Activated T-helper 2 cell treated with anti-CD3 and anti-CD28 coated beads, Interferon-gamma antibody, Interleukin-2, Interleukin-4, amounts not matched to agents 10 μg/mL and 5 μg/mL and 100 μg/mL, durations not matched to agents 14 hours and 24 hours and 36 hours (primary cell): ENCODE measurements at places on chromosomes 11 and 22. TPM values are rescaled to one million over a fixed set of nuclear protein-coding genes. Genes with fewer than 3 reads are reported as not detected.

The FERMT3 gene
- 197 and 202 TPM in 2 replicates for total RNA-seq

The SLCO2B1 gene
- not detected in 2 replicates for total RNA-seq

The SLC3A2 gene
- 245 and 286 TPM in 2 replicates for total RNA-seq

DNA sequence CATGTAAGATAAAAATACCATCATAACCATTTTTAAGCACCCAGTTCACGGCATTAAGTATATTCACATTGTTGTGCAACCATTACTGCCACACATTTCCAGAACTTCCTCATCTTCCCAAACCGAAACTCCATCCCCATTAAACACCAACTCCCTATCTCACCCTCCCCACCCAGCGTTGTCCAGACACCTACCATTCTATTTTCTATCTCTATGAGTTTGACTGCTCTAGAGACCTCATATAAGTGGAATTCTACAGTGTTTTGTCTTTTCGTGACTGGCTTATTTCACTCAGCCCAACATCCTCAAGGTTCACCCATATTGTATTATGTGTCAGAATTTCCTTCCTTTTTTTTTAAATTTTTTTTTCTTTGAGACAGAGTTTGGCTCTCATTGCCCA lies 45.2 kb downstream of the PPFIA1 start:
- H3K36me3 ChIP-seq = peaks cover 7% of the 10 kb centered on the region
- peaks cover 3% of the 10 kb centered on the region for H3K4me1 ChIP-seq
- H3K27ac ChIP-seq = no peak overlapping the region
- no peaks in the 10 kb centered on the region for H3K27me3 ChIP-seq

DNA sequence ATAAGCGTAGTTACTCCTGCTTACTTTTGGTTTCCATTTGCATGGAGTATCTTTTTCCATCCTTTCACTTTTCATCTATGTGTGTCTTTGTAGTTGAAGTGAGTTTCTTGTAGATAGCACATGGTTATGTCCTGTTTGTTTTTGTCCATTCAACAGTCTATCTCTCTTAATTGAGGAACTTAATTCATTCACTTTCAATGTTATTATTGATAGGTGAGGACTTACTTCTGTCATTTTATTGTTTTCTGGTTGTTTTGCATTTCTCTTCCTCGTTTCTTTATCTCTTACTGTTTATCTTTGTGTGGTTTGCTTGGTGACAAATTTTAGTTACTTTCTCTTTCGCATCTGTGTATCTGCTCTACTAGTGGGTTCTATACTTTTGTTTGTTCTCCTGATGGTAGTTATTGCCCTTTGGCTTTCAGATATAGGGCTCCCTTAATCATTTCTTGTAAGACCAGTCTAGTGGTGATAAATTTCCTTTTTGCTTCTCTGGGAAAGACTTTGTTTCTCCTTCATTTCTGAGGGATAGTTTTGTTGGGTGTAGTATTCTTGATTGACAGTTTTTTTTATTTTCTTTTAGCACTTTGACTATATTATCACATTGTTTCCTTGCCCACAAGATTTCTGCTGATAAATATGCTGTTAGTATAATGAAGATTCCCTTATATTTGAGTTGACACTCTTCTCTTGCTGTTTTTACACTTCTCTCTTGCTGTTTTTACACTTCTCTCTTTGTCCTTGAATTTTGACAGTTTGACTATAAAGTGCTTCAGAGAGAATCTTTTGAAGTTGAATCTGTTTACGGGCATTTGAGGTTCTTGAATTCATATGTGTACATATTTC lies 9.0 kb upstream of the RAG1 start:
- no peak for DNase-seq
- peak overlapping the region; percentile 60 for H3K4me3 ChIP-seq
- H3K27me3 ChIP-seq = peaks cover 24% of the 10 kb centered on the region
- H3K27ac ChIP-seq = peak overlapping the region; percentile 60

DNA sequence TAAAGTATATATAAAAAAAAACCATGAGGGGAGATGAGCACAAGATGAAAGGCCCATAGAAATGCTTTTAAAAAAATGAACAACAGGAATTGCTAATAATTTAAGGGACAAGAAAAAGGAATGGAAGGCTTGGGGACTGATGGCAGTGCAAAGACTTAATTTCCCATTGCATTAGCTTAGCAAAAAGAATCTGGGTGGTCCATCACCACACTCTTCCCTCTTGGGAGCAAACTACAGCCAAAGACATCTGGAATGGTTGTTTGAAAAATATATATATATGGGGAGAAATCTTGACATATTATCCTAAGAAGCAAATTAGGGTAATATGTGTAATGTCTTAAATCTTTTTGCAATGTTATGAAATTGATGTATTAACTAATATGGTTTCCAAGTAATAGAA lies 727.1 kb downstream of the METTL15 start:
- no peak overlapping the region for H3K4me3 ChIP-seq
- H3K4me1 ChIP-seq = no peaks in the 10 kb centered on the region
- DNase-seq = no peak
- no peaks in the 10 kb centered on the region for H3K36me3 ChIP-seq
- no peak overlapping the region for H3K27ac ChIP-seq

DNA sequence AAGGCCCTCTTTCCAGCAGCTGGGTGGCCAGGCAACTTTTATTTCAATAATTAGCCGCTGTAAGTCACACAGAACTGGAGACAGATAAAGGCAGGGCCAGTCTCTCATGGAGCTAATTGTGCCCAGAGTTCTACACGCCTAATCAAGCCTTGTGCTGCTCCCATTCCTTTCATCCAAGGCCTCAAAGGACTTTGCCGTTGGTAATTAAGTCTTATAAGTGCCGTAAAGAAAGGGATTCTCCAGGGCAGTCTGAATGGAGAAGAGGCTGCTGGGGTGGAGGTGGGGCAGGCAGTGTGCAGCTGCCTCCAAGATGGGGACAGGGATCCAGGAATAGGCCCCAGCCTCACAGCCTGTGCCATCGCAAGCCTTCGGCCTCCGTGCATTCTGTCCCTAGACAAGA lies 357.9 kb downstream of the TENM4 start:
- no peaks in the 10 kb centered on the region for H3K36me3 ChIP-seq
- no peaks in the 10 kb centered on the region for H3K27me3 ChIP-seq
- H3K4me3 ChIP-seq = no peak overlapping the region
- H3K27ac ChIP-seq = no peak overlapping the region

DNA sequence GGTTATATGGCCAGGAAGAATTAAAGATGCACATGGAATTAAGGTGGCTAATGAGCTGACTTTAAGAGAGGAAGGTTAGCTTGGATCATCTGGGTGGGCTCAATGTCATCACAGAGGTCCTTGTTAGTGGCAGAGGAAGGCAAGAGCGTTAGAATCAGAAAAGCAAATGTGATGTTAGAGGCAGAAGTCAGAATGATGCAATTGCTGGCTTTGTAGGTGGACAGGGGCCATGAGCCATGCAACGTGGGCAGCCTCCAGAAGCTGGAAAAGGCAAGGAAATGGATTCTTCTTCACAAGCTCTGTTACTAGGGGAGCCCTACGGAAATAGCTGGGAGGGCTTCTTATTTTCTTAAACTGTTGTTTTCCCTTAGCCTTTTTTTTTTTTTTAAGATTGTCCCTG lies 2.3 kb upstream of the CBLIF start:
- H3K36me3 ChIP-seq = no peaks in the 10 kb centered on the region
- peaks cover 1% of the 10 kb centered on the region for H3K27me3 ChIP-seq
- H3K27ac ChIP-seq = no peak overlapping the region
- no peak for DNase-seq
- peaks cover 2% of the 10 kb centered on the region for H3K4me1 ChIP-seq

- no peak for DNase-seq
- H3K36me3 ChIP-seq = no peaks in the 10 kb centered on the region
- no peak overlapping the region for H3K4me3 ChIP-seq
- no peak overlapping the region for H3K27ac ChIP-seq
These were observed 24.4 kb upstream of the SMIM35 start for GRCh38 chr11:118111019-118111743.
